ENCODE measurements at places on chromosomes 16 and 17.
A peak's percentile ranks its signal among the peaks of the same experiment; 100 is the strongest.

DNA sequence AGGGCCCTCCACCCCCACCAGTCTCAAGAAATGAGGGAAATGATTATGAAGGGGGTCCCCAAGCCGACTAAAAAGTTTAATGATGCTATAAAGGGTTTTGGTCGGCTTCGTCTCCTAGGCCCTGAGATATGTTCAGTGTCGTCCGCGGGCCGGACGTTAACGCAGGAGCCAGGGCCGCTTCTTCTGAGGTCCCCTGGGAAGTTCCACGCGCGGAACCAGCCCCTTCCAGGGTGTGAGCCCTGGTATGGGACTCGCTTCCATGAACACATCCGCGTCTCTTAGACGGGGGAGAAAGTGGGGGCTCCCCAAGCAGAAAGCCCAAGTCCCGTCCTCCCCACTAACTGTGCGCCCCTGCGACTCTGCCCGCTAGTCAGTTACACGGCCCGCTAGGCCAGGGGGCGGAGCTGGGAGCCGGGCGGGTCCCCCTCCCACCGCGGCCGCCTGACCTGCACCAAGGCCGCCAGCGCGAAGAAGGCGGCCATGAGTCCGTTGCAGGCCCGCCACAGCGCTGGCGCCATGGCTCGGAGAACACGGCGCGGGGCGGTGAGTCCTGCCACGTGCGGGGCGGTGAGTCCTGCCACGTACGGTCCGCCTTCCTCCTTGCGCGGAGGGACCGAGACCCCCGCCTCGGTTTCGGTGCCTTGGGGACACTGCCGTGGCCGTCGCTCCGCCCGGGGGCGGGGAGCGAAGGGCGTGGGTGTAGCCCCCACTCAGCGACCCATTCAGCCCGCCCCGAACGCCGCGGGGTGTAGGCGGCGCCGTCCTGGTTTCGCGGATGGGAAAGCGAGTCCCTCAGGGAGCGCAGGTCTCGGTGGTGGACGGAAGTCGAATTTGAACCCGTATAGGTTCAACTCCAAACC is at the start of gene TMEM220:
TSS of gene TMEM220 (minus strand) at position 690 of the 860 bp plus-strand sequence. CDS start at position 518, 172 bp downstream.
- DNase-seq, result peak; percentile 61

DNA sequence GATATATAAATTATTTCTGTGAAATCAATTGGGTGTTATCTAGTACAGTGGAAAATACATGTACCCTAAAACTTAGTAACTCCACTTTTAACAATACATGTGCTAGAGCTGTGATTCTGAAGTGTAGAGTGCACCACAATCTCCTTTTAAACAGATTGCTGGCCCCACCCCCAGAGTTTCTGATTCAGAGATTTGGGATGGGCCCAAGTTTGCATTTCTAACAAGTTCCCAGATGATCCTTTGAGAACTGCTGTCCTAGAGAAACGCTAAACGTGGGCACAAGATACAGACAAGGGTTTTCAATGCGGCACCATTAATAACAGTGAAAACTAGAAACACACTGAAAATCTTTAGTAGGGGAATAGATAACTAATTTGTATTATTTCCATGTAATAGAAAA is 49.2 kb downstream of the NXPH3 start:
- no peak for DNase-seq

GRCh38 chr17:59479141-59479540 is 86.3 kb upstream of the DHX40 start:
- no peak for DNase-seq

DNA sequence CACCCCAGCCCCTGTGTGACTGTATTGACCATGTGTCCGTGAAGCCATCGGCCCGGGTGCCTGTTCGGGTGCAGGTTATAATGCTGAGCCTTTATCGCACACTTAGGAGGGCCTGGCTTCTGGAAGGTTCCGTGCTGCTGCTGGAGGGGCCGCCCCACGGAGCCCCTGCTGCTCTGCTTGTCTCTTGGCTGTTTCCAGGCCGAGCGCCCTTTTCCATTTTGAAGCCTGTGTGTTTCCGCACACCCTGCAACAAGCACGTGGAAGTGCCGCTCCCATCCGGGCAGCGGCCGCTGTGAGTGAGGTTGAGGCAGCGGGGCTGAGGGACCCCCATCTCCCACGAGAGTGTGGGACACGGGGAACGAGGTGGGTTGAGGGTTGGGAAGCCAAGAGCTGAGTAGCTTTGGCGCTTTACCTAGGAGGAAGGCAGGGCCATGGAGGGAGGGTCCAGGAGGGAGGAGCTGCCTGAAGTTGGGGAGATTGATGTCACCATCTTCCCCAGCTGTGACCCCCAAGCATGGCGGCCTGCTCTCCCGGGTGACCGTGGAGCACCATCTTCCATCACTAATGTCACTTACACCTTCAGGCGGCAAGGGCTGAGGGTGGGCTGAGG is 200.1 kb upstream of the GSE1 start:
- DNase-seq, result no peak

DNA sequence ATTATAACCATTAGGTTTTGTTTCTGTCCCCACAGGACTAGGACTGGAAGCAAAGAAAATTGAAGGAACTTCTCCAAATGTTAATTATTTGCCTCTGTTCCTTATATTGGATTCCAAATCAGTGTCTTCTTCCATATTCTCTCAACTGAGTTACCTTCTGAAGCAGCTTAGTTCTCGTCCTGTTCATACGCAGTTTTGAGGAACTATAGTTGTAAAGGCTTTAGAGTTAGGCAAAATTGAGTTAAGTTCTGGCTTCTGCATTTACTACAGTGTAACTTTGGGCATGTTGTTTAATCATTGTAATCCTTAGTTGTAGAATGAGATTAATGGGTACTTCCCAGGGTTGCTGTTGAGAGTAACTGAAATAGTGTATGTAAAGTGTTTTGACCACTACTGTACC is 11.2 kb downstream of the CBFB start:
- no peak for DNase-seq
